Activated CD8-positive, alpha-beta T cell treated with anti-CD3 and anti-CD28 coated beads for 36 hours (primary cell): ENCODE measurements at places on chromosomes 1 and 21. TPM values are rescaled to one million over a fixed set of nuclear protein-coding genes. Genes with fewer than 3 reads are reported as not detected.
A peak's percentile ranks its signal among the peaks of the same experiment; 100 is the strongest.

The FAM177B gene
- not detected for total RNA-seq

The RBM34 gene
- total RNA-seq: 136 TPM

The CD53 gene
- total RNA-seq: 257 TPM

The GPR137B gene
- 7.2 TPM for total RNA-seq

The ATP6V1G3 gene
- not detected for total RNA-seq

The RSPH1 gene
- not detected for total RNA-seq

The ZNF683 gene
- total RNA-seq: 1.3 TPM

The COL6A2 gene
- 25.3 TPM for total RNA-seq

The NTRK1 gene
- total RNA-seq: 23.5 TPM

The ARHGEF10L gene
- total RNA-seq: not detected

DNA sequence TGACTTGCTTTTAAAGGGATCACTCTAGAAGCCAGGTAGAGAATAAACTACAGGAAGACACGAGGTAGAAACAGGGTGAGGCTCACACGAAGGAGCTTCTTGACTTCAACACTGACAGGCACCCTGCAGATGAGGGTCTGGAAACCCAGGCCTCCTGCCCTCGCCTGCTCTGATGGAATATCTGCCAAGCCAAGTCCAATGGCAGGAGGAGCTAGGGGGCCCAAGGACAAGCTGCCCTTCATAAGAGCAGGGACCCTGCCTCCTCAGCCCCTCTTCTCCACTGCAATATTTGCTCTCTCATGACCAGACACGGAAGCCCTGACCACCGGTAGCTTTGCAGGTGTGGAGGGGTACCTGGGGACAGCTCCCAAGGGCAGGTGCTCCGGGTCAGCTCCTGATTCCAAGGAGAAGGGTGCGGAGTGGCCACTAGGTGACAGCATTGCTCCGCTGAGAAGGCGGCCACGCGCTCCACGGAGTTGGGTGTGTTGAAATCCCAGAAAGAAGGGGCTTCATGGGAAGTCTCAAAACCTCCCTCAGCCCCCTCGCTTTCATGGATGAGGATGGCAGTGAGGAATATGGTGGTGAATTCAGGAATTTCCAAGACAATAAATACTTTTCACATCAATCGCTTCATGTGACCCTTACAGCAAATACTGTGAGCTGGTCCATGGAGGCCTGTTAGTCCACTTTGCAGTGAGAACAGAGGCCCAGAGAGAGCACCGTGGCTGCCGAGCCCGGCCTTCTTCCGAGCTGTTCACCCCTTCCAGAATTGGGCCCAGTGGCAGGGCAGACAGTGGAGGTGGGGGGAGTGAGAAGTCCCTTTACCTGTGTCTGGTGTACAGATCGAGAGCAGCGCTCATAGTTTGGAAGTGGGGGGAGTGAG, 33.2 kb upstream of the PAX7 start:
- DNase-seq: peak; percentile 67

GRCh38 chr1:244319283-244320132, 132.2 kb downstream of the ADSS2 start:
- peak; percentile 75 for DNase-seq

DNA sequence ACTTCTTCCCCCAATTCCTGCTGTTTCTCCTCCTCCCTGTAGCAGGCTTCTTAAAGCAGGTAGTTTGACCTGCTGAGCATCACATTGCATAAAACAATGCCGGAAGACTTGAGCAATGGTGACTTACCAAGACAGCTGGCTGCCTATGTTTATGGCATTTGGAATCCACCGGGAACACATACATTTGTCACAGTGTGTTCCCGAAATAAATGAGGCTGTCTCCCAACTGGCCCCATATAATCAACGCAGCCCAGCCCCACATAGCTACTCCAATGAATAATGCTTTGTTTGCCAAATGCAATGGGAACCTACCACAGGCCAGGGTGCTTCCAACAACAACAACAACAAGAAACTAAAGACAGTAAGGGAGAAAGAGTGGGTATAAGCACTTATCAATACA, 186.1 kb upstream of the MAP1LC3C start:
- DNase-seq: no peak

DNA sequence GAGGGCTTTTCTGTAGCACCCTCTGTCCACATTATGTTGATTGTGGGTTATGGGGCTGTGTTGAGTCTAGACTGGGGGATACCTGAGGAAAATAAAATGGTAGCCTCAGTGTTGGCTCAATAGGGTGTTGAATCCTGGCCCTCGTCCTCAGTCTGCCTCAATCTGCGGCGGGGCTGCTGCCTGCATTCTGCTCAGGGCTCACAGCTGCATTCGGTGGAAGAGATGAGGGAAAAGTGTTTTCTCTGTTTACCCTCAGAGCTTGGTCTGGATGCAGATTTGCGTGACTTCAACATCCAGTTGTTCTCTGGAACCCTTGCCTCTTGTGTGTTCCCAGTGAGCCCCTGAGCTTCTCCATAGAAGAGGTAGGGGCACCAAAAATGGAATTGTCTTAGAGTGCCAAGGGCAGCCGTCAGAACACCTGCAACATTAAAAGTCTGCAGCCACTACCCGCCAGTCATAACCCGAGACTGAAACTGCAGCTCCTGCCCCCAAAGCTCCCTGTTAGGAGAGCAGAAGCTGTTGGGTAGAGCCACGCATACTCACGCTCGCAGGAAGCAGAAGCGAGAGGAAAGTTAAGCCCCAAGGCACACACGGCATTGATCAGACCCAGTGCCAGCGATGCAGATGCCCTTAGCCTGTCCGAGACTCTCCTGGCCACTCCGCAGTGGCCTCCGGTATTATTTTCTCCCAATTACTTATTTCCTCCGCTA, 215.3 kb upstream of the C1orf174 start:
- DNase-seq: no peak

- DNase-seq: no peak
These were observed 464.9 kb upstream of the ADGRL2 start for GRCh38 chr1:81335876-81336275.

- no peak for DNase-seq
These were observed 209.2 kb upstream of the ZC3H12A start for GRCh38 chr1:37265156-37265555.

DNA sequence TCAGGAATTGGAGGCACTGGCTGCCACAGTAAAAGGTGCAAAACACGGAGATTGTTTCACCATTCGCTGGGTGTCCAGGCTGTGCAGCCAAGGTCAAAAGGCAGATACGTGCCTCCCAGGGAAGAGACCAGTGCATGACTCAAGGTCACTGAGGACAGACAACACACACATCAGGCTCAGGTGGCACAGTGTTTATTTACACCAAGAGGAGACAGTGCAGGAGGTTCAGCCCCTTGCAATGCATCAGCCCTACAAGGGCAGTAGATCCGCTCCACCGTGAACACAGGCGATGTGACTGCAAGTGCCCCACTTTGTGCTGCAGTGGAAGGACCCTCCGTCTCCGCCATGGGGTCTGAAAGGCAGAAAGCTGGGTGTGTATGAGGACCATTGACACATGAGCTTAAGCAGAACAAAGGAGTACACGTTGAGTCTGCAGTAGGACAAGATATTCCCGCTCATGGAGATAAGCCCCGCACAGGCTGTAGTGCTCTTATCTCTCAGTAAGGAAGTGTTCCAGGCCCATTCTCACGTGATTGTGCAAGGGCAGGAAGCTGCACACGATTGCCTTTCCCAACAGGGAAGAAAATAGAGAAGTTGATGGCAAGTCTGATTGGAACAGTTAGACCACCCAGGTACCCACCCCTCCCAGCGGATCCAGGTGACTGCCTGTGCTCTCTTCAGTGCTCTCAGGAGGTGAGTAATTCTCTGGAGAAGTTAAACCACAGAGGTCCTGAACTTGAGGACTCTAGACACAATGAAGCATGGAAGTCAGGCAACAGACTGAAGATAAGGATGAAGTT, 37.5 kb upstream of the QSOX1 start:
- no peak for DNase-seq

DNA sequence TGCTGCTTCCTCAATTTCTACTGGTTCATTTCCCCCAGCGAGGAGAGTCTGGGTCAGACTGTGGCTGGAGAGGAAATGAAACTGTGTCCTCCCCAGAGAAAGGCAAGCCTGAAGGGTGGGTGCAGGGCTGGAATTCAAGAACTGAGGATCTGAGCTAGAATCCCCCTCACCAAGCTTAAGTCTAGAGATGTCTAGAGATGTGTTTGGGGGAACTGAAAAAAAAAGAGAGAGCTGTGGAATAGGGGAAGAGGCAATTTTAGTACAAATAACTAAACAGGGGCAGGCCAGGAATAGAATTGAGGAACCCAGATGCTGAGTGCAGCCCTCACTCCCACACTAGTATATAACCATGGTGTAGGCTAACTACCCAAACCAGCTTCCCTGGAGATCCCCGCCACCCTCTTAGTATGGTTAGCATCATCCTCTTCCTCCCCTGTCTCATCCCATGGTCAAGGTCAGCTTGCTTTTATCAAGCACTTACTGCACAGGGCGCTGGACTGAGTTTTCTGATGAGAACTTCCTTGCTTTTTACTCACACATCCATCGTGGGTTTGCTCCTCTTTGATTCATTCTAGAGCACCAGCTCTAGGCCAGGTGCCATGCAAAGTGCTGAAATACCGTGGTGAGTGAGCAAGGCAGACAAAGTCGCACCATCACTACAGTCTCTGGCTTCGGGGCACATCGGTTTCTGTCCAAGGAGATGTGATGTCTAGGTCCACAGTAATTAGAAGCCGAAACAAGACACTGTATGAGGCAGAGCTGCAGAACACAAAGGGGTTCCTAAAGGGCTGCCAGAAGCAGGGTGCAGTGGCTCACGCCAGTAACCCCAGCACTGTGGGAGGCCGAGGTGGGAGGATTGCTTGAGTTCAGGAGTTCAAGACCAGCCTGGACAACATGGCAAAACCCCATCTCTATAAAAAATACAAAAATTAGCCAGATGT, 112.9 kb upstream of the IPO9 start:
- DNase-seq: no peak

DNA sequence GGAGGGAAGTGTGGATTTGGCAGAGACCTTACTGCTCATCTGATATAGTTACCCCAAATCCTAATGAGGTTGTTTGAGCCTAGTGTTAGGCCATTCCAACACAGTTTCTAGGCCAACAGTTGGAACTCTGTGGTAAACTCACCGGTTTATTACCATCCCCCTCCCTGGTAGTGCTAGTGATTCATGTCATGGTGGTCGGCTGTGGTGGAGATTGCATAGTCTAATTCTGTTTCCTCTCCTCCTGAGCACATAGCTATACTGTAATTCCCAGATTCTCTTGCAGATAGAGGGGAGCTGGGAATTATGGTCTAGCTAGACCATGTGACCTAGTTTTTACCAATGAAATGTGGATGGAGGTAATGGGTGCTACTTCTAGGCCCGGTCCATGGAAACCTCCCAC, 123.7 kb upstream of the KIF26B start:
- DNase-seq: no peak

GRCh38 chr1:225736437-225737098, 41.1 kb upstream of the SRP9 start:
- no peak for DNase-seq

DNA sequence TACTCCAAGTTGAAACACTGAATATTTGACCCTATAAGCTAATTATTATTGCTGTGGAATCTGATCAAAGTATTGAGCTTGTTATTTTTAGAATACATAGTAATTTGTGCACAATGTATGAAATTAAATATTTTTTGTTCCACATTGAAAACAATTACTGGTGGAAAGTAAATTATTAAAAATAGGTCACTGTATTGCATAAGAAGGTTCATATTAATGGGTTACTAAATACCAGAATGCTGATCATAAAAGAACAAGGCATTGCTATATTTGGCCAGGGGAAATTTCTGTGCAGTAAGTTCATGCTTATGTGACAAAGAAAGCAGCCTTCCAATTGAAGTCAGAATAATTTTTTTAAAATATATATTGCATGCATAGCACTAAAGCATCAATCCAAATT, 159.4 kb downstream of the TPR start:
- DNase-seq: no peak

GRCh38 chr1:52867087-52867863, 24.7 kb downstream of the ZYG11A start:
- DNase-seq: no peak

- no peak for DNase-seq
These were observed 55.9 kb upstream of the PTGFRN start for GRCh38 chr1:116853680-116854402.

GRCh38 chr1:188397521-188397920, 1568.8 kb downstream of the PLA2G4A start:
- DNase-seq: no peak

- no peak for DNase-seq
These were observed 44.2 kb upstream of the PIGV start for GRCh38 chr1:26743426-26744059.

DNA sequence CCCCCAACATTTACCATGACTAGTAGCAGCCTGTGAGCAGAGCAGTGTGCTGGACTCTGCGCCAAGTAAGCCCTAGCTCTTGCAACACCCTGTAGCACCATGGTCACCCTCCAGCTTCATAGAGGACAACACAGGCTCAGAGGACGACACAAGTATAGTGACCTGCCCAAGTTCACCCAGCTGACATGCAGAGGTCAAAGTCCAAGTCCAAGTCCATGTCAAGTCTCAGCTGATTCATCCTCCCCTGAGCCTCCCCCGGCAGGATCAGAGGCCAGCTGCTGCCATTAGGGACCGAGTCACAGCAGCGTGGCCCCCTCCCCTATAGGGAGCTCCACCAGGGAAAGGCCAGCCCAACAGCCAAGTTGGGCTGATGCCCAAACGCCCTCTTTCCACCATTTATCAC, 15.9 kb downstream of the SDC3 start:
- DNase-seq: no peak

- DNase-seq: peak; percentile 4
These were observed 218.2 kb upstream of the ADGRL2 start for GRCh38 chr1:81582467-81582986.

GRCh38 chr1:212539737-212540430, 68.7 kb upstream of the ATF3 start:
- DNase-seq: no peak

DNA sequence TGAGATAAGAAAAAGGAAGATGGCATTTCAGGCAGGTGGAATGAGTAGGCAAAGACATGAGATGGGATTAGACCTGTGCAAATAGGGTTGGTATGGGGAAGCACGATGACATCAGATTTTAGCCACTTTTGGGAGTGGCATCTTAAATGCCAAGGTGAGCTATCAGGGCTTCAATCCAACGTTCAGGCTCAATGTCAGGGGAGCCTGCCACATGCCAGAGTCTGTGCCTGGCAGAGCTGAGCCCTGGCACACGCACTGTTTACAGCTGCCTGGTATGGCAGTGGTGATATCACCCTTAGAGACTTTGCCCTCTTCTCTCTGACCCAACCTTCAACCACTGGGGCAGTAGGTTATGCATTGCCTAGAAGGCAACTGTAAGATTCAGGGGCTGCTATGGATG, 1.1 kb upstream of the GUCA2B start:
- no peak for DNase-seq
